ENCODE measurements at places on chromosomes 4 and X.

GRCh38 chr4:3203971-3204431 is 45.0 kb upstream of the MSANTD1 start:
- no peak for DNase-seq

DNA sequence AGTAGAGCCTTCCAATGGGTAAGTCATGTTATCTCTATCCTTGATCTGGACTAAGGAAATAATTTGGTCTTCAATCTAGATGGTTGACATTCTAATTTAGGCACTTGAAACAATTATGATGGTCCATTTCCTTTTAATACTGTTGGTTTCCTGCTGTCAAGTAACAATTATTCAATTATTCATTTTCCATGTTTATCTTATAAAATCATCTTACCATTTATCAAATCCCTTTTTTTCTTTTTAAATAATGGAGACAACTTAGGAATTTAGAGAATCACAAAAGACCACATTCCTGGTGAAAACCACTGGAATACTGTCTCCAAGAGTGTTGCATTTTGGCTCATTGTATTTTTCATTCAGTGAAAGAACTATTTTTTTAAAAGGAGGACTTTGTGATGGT is 148.7 kb upstream of the CTSO start:
- no peak for DNase-seq

DNA sequence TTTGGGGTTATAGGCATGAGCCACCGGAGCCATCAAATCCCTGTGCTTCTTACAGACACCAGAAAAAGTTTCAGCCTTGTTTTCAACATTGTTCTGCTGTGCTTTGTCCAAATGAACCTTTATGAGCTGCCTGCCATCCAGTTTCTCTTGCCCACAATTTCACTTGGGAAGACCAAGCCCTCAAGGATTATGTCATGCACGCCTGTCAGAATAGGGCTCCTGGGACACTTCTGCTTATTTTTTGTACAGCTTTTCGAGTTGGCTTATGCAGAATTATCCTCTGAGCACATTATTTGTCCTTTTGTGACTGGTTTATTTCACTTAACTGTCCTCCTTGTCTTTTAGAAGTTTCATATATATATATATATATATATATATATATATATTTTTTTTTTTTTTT is 16.2 kb downstream of the UBE2K start:
- no peak for DNase-seq

- no peak for DNase-seq
Observed at GRCh38 chrX:30680618-30681017, 27.4 kb downstream of the GK start.

GRCh38 chr4:87006426-87006675 is 71.5 kb downstream of the AFF1 start:
- DNase-seq = no peak

DNA sequence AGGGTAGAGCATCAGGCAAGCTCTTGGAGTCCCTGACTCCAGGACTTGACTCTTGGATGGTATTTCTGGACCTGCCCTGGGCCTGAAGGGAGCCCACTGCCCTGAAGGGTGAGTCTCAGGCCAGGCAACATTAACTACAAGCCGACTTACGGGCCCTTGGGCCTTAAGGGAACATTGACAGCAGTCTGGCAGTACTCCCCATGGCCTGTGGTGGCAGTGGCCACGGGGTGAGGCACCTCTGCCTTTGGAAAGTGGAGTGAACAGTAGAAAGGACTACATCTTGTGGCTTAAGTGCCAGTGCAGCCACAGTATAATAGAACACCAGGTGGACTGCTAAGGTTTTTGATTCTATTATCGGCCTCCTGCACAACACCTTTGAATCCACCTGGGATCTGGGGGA is 36.3 kb downstream of the SH3BGRL start:
- DNase-seq = no peak
